Dermis microvascular lymphatic vessel endothelial cell (primary cell): ENCODE measurements at places on chromosomes 4 and X.
A peak's percentile ranks its signal among the peaks of the same experiment; 100 is the strongest.

- DNase-seq = no peak
These were observed 120.1 kb downstream of the GC start for GRCh38 chr4:71663780-71664179.

DNA sequence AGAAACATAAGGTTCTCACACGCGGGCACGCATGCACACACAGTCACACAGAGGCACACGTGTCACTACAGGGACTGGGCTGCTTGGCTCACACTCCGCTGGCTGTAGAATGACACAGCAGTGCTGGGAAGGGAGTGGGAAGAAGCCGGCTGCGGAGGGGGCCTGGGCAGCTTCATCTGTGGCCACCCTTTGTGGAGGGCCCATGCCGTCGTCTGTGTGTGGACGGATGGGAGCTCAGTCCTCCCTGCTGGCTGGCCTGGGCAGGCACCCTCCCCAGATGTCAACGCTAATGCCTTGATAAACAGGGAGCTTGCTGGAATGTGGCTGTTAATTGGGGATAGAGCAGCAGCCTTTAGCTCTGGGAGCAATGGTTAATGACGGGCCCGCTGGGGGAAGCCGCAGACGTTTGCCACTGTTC is 621.1 kb downstream of the BCOR start:
- no peak for DNase-seq

GRCh38 chr4:78477276-78477675 is 74.3 kb upstream of the ANXA3 start:
- DNase-seq = no peak

DNA sequence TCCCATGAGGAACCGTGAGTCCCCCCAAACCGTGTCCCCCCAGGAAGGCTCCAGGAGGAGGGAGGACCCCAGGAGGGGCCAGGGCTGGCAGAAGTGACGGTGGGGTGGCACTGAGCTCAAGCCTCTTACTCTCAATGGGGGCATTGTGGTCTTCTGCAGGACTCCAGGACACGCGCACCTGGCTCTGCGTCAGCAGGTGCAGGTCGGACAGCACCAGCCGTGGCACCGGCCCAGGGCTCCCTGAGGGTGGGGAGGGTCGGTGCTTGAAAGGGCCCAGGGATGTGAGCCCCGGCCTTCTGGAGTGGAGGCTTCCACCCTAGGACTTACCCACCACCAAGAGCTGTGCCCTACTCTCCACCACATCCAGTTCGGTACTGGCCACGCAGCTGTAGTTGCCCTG is 18.3 kb downstream of the L1CAM start:
- DNase-seq = no peak

- DNase-seq = peak; percentile 15
These were observed 1.3 kb upstream of the RGS12 start for GRCh38 chr4:3291411-3291968.

DNA sequence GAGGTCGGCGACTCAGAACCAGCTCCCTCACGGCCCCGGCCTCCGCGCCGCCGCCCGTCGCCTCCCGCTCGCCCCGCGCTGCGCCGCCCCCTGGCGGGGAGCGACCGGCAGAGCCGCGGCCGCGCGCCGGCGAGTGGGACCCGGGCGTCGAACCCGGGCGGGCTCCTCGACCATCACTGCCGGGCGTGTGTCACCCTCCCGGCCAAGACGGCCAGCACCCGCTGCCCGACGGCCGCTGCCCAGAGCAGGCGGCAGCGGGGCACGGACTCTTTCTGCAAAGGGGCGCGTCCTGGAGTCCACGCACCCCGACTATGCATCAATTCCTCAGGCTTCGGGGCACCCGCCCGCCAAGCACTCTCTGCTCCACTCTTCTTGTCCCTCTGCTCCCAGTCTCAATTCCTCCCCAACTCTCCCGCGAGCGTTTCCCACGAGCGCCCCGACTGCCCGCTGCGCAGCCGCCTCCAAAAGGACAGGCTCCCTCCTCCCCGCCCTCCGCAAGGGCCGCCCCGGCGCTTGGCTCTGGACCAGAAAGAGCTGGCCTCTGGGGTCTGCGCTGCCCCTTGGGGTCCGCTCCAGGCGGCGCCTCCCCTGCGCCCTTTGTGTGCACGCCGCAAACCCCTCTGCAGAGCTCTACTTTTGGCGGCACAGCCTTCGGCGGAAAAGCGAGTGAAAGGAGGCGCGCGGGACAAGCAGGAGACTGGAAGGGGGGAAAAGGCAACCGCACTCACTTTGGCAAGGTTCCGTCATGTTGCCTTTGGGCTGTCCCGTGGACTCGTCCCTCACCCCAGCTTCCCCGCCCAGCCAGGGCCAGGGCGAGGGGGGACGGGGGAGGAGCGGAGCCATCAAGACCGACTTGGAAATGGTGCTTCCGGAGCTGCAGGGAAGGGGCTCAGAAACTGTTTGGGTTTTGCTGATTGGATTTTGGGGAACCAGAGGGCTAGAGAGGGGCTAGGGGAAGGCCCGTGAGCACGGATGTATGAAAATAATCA is 1.0 kb downstream of the PDE5A start:
- no peak for DNase-seq
